ENCODE measurements at places on chromosomes 4 and X.

GRCh38 chr4:183624548-183624947, 34.4 kb downstream of the RWDD4 start:
- DNase-seq = no peak

DNA sequence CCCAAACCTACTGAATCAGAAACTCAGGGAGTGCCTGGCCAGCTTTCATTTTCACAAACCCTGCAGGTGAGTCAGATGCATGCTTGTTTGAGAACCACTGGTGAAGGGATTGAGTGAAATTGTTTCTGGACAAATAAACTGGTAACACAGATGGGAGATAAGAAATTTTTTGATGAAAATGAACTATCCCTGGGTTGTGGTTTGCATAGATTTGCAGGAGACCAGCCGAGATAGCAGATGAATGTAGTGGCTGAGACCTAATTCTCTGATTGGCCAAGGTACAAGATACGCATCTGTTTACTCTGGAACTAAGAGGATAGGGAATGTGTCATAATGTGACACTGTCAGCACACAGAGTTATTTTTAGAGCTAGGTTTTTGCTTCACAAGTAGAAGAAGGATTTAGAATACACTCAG, 117.8 kb upstream of the NOCT start:
- DNase-seq = no peak

DNA sequence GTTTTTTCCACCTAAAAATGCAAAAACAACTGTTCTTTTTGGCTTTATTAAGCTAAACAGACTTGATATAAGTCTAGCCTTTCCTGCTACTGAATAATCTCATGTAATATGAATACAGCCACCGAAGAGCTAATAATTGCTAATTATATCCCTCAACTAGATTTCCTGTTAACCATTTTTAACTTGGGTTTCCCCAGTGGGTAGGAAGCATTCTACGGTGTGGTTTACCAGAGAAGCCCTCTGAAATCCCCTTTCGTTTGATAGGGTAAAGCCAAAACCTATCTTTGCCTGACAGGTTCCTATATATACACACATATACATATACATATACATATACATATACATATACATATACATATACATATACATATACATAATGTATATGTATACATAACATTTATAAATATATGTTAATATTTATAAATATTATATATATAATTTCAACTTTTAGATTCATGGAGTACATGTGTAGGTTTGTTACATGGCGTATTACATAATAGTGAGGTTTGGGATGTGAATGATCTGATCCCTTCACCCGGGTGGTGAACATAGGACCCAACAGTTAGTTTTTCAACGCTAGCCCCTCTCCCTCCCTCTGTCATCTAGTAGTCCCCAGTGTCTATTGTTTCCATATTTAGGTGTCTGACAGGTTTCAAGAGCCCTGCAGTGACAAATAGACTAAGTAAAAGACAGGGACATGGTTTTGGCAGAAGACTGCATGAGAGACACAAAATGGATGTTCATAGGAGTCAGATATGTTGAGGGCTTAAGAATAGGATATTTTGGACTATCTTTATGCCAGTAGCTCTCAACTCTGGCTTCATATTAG, 62.4 kb downstream of the ATXN3L start:
- DNase-seq = no peak

GRCh38 chr4:14749910-14750309, 252.4 kb upstream of the CPEB2 start:
- DNase-seq = no peak

- no peak for DNase-seq
These were observed 43.6 kb downstream of the CD99L2 start for GRCh38 chrX:150854856-150855255.
